ENCODE measurements at places on chromosomes 16 and 17. TPM values are rescaled to one million over a fixed set of nuclear protein-coding genes. Genes with fewer than 3 reads are reported as not detected.

DNA sequence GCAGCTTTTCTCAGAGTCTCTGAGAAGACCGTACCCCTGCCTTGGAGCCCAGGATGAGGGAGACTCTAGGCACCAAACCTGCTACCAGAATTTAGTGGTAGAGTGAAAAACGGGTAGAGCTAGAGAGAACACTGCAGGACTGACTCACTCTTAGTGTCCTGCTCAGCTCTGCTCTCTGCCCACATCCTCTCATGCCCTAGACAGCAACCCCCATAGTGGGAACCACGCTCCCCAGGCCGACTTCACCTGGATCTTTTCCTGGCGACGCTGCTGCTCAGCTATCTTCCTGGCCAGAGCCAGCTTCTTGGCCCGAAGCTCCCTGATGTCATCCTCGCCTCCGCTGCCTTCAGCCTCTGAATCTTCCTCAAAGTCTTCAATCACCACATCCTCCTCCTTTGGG is 26.7 kb downstream of the HIC1 start:
- no peak for DNase-seq

AANAT gene
- total RNA-seq = 4.3 TPM

DNA sequence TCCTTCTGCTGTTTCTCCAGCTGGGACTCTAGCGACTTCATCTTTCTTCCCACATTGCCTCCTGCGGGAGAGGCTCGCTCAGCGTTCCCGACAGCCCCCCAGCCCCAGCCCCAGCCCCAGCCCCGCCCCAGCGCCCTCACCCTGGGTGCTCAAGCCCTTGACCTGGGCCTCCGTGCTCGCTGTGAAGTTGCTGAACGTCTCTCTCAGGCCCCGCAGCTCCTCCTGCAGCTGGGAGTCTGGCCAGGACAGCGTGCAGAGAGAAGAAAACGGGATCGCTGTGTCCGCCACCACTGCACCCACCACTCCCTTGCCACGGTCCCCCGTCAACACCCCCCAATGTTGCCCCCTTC is 2.4 kb downstream of the ASGR1 start:
- DNase-seq = no peak

INCA1 gene
- total RNA-seq = 32.6 TPM

TPSB2 gene
- 49.5 TPM for total RNA-seq

DNA sequence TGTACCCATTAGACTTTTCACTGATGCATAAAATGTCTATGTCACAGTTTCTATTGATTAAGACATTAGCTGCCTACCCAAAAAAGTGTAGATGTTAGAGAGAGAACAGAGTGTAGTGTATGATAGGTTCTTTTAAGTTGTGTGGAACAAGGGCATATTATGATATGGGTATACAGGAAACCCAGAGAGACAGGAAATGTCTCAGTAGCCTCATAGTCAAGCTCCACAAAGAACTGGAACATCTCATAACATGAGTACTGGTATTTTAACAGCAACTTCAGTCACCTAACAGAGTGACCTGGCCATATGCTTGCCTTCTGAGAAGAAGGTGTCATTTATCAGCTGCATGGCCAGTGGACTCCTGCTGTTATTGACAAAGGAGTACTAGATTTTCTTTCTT is 128.1 kb downstream of the RGS9 start:
- DNase-seq = no peak

C16orf96 gene
- total RNA-seq = 10.3 TPM

SLC5A10 gene
- total RNA-seq = 1.1 TPM

CIITA gene
- total RNA-seq = 16.0 TPM

DNA sequence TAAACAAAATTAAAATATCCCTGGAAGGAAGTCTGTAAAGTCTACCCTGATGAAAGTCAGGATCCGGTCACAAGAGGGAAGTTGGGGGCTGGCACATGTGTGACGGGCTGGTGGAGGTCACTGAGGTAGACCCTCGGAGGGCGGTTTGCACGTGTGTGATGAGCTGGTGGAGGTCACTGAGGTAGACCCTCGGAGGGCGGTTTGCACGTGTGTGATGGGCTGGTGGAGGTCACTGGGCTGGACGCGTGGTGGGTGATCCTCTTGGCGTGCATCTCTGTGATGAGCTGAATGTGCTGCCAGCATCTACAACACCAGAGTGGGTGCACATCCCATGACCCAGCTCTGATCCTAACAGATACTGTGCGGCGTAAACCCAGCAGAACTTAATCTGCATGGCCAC is 43.7 kb upstream of the METRNL start:
- DNase-seq = no peak

DNA sequence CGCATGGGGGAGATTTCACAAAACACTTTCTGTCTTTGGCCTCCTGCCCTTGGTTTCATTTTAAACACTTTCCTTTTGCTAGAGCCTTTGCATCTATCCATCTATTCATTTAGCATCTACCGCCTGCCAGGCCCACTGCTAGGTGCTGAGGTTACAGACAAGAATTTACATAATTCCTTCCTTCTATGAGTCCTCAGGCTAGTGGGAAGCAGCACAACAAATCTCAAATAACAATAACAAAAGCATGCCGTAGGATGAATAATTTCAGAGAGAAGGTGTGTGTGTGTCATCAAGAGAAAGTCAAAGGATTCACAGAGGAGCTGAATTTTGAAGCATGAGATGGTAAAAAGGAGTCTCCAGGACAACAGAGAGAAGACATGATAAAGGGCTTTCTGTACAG is 6.1 kb upstream of the SLC46A1 start:
- no peak for DNase-seq

- DNase-seq = no peak
Observed at GRCh38 chr16:1525871-1526607, 7.4 kb upstream of the TMEM204 start.

OR1A1 gene
- not detected for total RNA-seq

GCGR gene
- total RNA-seq = 1.5 TPM
